Activated CD4-positive, alpha-beta memory T cell treated with anti-CD3 and anti-CD28 coated beads for 36 hours (primary cell): ENCODE measurements at places on chromosomes 12 and 14. TPM values are rescaled to one million over a fixed set of nuclear protein-coding genes. Genes with fewer than 3 reads are reported as not detected.

GRCh38 chr12:4833524-4833923 lies 76.2 kb upstream of the KCNA1 start:
- DNase-seq = no peak

DNA sequence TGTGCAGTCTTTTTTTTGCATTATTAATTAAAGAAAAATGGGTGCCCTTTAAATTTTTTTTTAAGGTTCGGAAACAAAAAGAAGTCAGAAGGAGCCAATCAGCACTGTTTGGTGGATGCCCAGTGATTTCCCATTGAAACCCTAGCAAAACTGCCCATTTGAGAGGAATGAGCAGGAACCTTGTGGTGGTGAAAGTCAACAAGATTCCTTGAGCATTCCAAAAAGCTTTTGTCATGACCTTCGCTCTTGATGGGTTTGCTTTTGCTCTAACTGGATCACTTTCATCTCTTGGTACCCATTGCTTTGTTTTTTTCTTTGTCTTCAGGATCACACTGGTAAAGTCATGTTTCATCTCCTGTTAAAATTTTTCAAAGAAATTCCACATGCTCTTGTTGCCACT lies 54.1 kb downstream of the ADIPOR2 start:
- DNase-seq = no peak

GRCh38 chr12:113128802-113129663 lies 6.5 kb downstream of the RASAL1 start:
- no peak for DNase-seq

DNA sequence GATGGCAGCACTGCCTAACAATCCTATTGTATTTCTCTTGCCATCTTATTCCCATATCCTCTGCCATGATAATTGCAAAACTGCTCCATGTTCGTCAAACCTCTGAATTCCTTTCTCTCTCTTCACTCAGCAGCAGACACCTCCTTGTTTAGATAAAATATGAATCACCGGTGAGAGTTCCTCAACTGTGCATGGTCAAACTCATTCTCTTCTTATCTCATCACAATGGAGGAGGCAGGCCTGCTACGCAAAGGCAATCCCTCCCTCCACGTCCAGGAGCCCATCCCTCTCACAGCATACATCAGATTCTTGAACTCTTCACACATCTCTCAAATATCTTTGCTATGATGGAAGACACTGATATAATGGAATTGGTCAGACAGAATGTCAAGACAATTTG lies 90.1 kb upstream of the DAAM1 start:
- no peak for DNase-seq

The RGS6 gene
- total RNA-seq = 0.19 TPM
